ENCODE measurements at places on chromosomes 3 and 15.

DNA sequence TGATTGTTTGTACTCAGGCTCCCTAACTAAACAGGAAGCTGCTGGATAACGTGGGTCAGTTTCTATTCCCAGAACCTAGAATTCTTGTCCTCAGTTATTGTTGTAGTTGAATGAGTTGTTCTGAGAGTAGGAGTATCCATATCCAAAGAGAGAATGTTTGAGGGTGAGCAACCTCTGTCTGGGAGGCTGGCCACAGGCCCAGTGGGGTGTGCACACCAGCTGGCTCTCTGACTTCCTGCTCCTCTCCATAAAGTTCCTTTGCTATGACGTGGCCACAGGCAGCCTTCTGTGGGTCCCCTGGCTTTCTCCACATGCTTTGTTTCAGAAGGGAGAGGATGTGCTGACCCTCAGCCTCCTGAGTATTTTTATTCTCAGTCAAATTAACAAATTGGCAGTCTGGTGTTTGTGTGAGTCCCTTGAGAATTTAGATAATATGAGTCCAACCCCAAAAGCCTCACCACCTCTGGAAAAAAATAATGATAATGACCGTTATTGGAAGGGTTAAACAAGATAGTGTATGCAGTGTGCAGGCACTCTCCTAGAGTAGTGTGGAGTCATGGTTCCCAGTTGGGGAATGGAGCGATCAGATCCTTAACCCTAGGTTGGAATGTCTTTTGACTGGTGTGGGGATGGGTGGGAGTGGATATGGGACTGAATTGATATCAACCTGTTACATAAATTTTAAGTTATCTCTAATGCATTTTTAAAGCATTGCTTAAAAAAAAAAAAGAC lies 47.6 kb upstream of the MED12L start:
- no peak for DNase-seq

GRCh38 chr3:119375510-119375909 lies 81.3 kb downstream of the ARHGAP31 start:
- DNase-seq: no peak

GRCh38 chr3:16908016-16908807 lies 23.5 kb downstream of the PLCL2 start:
- no peak for DNase-seq

DNA sequence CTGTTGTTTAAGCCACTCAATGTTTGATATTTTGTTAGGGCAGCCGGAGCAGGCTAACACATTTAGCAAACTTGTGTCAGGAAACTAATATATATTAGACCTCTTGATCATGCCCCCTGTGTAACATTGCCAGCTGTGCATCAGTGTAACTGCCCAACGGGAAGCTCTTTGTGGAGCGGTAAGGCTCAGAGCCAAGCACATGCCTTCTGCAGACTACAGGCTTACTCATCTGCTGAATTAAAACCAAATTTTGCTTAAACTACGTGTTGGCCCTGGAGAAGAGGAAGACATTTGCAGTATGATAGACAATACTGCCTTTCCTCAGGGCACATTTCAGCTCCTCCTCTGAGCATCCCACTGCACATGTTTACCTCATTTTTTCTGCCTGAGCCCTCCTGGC lies 50.5 kb upstream of the KCNMB2 start:
- DNase-seq: no peak

- no peak for DNase-seq
These were observed 50.0 kb downstream of the TRIM42 start for GRCh38 chr3:140727886-140728285.

GRCh38 chr15:90025489-90026033 lies 24.4 kb downstream of the ZNF710 start:
- no peak for DNase-seq

- no peak for DNase-seq
These were observed 62.9 kb downstream of the UMPS start for GRCh38 chr3:124793054-124793739.

GRCh38 chr3:117629505-117629904 lies 919.9 kb downstream of the TUSC7 start:
- DNase-seq: no peak

- no peak for DNase-seq
These were observed 36.1 kb downstream of the TYRO3 start for GRCh38 chr15:41594801-41595746.

GRCh38 chr15:32864051-32864450 lies 146.2 kb downstream of the GREM1 start:
- DNase-seq: no peak

DNA sequence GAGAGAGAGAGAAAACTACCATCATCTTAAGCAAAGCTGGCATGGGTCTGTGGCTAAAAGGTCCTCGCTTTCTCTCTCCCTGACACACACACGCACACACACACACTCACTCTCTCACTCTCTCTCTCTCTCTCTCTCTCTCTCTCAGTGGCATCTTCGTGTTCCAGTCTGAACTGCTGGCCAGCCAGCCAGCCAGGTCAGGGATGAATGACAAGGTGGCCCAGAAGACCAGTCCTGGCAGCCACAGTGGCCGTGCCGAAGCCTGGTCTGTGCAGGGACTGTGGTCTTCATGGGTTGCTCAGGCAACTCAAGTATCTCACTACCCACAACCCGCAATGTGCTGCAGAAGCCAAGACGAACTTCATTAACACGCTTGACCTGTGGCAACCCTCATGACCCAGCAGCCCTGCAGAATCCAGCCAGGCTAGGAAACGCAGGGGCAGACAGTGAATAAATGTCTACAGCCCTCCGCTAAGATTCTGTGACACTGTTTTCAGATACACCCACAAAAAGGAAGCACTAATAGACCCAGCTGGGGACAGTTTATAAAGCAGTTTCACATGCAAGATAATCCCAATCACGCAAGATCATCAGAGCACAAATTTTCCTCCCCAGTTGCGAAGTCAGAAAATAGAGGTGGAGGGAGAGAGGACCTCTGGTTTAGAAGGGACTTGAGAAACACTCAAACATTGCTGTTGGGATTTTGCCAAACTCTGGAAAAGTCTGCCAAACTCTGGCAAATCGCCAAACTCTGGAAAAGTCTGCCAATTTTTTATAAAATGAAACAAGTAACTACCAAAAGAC lies 66.4 kb downstream of the XXYLT1 start:
- DNase-seq: peak; percentile 85

DNA sequence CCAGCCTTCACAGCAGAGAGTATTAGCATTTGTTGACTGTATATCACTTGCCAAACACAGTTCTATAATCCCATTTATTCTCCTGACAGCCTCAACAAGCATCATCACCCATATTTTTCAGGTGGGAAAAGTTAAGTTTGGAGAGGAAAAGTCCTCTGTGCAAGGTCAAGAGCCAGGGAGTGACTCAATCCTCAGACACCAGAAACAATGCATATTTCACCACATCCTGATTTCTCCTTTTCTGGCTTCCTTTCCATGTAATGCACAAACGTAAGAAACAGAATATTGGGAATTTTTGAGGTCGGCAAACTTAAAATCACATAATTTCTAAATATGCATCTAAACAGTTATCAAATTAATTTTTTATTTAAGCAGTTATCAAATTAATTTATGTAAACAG lies 116.0 kb upstream of the GADL1 start:
- DNase-seq: no peak
